Right hindlimb (tissue), 1 donor: ENCODE measurements at places on chromosomes 4 and X.
A peak's percentile ranks its signal among the peaks of the same experiment; 100 is the strongest.

DNA sequence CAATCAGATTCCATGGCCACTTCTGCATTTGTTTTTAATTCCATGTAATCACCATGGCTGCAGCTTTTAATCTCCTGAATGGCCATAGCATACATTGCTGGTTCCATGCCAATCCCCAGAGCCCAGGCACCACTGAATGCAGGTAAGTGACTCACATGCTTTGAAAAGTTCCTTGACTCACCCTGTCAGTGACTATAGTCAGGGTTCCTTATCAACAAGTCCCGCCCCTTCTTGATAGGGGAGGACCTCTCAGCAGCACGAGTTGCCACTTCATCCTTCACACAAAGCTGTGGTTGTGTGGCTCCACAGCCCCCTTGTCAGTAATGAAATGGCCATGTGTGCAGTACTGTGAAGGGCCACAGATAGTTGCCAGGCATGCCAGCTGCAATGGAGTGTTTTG is 516.6 kb downstream of the PPARGC1A start:
- DNase-seq, result no peak

DNA sequence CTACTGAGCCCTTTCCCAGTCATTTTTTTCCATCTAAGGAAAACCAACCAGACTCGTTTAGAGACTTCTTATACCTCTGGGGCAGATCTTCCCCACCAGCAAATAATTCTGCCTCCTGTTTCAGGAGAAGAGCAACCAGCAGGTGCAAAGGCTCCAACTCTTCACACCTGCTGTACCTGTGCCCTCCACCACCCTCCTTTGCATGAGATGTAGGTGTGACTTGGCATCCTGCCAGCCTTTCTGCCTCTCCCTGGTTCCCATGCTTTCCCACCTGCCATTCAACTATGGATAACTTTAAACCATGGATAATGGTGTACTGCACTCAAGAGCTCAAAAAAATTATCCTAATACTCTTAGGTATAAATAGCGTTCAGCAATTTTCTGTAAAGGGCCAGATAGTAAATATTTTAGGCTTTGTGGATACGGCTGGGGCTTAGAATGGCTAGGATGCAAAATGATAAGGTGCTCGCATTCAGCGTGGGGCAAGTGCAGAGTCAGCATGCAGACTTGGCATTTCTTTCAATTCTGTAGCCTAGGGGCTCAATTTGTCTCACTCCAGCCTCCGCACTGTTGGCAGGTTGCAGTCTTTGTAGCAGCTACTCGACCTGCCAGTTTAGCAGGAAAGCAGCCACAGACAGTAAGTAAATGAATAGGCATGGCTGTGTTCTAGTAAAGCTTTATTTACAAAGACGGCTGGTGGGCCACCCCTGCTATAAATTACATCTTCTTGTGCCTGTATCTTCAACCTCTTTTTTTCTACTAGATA is 79.8 kb downstream of the HCCS start:
- no peak for DNase-seq

- no peak for DNase-seq
Observed at GRCh38 chrX:130108647-130109428, 1.5 kb downstream of the ELF4 start.

GRCh38 chr4:182023469-182023868 is 219.7 kb upstream of the TENM3 start:
- no peak for DNase-seq

DNA sequence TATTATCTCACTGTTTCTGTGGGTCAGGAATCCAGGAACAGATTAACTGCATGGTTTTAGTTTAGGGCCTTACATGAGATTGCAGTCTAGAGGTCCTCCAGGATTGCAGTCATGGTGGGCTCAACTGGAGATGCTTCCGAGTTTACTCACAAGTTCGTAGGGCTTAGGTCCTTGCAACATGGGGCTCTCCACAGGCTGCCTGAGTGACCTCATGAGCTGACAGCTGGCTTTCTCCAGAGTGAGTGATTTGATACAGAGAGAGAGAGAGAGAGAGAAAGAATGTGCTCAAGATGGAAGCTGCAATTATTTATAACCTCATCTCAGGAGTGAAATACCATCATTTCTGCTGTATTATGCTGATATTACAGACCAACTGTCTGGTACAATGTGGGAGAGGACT is 168.9 kb downstream of the GPAT3 start:
- no peak for DNase-seq

DNA sequence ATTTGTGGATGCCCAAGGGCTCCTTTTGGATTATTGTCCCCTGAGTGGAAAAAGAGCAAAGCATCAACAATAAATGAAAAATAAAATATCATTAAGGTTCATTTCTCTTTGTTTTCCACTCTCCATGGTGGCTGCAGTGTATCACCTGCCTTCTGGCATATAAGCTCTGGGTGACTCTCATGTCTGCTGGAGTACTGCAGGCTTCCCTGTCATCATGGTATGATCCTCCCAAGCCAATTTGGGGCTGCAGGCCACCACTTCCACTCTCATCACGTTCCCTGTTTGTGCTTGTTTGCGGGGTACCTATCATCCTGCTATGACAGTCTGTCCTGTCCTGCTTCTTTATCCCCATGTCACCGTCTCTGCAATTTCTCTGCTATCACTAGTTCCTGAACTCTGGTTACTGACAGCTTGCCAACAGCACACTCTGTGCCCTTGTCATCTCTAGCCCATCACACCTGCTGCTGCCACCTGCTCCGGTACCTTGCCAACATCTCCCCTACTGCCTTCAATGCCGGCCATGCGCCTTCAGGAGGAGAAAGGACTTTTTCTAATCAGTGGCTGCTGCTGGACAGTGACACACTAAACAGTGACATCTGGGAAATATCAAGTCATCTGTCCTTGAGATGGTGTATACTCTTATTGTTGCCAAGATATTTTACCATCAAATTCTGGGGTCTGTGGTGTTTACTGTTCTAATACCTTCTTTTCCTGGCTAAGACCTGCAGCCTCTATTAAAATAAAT is 23.0 kb upstream of the FGF5 start:
- no peak for DNase-seq

DNA sequence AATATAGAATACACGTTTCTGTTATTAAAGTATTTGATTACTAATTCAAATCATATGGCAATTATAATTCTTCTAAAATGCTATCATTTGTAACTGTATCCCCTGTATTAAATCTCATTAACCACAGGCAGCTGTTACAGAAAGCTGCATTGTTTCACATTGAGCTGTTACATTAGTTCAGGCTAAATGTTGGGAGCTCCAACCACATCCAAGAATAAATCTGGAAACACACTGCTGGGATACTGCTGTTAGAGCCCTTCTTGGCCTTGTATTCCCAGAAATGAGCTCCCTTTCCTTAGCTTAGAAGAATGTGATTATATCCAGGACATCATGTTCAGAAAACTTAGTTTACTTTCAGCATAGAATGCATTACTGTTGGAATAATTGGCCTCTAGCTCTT is 48.2 kb downstream of the GUCY1B1 start:
- DNase-seq, result peak; percentile 25

DNA sequence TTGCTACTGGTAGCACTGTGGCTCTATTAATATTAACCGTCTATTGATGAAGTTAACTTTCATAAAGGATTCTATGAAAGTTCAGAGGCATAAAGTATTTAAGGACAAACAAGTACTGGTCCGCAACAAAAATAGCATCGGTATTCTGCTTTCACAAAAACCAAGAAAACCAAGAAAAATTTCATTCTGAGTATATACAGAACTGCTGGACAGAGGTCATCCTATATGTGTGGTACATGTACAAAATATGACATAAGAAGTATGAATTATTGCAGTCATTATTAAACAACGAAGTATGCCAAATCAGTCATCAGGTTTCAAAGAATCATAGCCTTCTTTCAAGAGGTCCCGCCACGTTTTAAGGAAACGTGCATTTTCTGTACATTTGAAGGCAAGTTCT is 2.4 kb downstream of the C4orf46 start:
- no peak for DNase-seq

- peak; percentile 32 for DNase-seq
Observed at GRCh38 chr4:124459941-124460310, 252.6 kb downstream of the ANKRD50 start.

- no peak for DNase-seq
Observed at GRCh38 chrX:151981129-151981528, 6.7 kb upstream of the GABRE start.

DNA sequence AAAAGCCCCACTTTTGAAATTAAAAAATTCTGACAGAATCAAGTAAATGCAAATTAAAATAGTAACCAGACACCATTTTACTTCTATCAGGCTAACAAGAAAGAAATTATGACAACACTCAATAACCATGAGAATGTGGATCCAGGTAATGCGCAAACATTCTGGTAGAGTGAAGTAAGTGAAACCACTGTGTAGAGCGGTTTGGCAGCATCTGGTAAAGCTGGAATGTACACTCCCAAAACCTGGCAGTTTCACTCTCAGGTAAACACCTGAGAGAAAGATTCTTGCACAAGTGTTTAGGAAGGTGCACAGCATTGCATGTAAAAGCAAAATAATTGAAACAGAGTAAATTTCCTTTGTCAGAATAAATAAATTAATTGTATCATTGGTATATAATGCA is 81.8 kb downstream of the TRIML1 start:
- no peak for DNase-seq

DNA sequence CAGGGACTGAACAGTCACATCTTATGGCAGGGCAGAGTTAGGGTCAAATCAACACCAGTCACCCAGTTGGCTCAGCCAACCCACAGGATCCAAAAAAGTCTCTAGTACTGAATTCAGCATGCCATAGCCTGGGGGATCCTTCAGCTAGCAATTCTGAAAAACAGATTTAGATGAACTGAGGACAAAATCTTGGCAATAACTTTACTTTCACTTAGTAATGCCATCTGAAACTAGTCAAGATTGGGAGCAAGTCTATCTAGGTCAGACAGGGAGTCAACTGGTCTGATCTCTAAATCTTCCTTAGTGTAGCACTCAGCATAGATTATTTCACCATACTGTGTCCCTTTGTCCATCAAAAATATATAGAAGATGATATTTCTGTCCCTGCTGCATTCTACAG is 76.0 kb downstream of the HHIP start:
- no peak for DNase-seq

DNA sequence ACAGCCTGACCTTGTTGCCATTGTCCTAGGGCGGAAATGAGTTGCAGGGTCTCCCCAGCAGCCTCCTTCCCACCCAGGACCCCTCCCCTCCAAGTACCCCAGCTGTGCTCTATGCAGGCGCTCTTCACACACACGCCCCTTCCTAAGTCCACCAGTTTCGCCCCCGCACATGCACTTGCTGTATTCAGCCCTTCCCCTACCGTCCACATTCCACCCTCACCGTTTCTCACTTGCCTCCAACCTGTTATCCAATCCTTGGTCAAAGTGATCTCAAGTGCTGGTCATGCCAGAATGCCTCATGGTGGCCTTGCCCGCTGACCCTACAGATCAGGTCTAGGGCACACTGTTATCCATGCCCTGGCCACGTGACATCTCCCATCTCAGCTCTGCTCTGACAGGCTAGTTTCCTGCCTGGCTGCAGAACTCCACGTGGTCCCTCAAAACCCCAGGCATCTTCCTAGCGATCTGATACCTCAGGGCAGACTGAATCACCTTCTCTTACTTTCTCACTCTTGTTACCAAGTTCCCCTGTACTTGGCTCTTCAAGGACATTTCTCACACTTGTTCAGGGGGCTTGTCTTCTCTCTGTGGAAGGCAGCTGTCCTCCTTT is 39.7 kb downstream of the NSG1 start:
- DNase-seq, result no peak

GRCh38 chr4:9903317-9903716 is 118.0 kb downstream of the SLC2A9 start:
- DNase-seq, result no peak

DNA sequence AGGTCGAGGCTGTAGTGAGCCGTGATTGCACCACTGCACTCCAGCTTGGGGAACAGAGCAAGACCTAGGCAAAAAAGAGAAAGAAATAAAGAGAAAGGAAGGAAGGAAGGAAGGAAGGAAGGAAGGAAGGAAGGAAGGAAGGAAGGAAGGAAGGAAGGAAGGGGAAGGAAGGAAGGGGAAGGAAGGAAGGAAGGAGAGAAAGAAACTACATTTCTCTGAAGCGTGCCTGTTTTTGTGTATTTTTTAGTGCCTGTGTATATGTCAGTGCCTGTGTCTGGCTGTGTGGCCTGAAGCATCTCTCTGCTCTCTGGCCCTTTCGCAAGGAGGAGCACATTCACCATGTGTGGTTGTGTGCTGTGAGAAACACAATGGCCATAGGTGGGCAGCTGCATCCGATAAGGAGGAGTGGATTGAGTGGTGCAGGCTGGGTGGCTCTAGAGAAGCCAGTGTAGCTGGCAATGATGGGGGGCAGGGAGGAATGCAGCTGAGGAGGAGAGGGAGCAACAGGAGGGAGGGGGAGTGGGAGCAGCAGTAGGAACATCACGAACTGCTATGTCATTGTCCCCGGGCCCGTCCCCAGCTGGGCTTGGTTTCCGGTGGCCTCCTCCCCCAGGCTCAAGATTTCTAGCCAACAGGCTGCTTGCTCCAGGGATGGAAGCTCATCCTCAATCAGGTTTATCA is 11.4 kb downstream of the SYN1 start:
- no peak for DNase-seq

- DNase-seq, result peak; percentile 42
Observed at GRCh38 chrX:147847999-147848398, 63.7 kb upstream of the FMR1 start.

DNA sequence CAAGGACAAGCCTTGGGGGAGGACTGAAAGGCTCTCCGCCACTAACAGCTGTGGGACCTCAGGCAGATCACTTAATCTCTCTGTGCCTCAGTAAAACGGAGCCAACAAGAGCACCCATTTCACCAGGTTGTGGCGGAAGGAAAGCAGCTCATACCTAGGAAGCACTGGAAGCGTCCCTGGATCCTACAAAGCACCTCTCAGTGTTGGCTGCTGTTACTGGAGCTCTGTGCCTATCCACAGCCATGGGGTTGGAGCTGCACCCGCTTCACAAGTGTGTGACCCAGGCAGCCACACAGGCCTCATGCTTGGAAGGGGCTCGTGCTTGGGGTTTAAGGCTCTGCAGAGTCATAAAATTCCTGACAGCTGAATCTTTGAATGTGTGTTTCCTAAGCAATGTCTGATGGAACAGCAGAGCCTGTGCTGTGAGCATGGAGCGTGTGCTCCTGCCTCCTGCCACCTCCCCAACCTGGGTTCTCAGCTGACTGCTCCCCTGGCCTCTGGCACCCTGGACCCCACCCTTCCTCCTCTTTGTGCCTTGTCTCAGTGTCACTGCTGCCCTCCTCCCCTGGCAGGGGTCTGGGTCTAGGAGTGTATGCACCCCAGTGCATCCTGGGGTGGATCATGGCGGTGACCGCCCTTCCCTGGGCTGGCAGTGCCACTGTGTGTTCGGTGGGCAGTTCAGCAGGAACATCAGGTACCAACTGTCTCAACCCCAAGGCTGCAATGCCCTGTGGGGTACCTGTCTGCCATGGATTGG is 14.4 kb upstream of the MAN2B2 start:
- DNase-seq, result no peak

GRCh38 chr4:41866799-41867677 is 68.2 kb upstream of the TMEM33 start:
- no peak for DNase-seq

DNA sequence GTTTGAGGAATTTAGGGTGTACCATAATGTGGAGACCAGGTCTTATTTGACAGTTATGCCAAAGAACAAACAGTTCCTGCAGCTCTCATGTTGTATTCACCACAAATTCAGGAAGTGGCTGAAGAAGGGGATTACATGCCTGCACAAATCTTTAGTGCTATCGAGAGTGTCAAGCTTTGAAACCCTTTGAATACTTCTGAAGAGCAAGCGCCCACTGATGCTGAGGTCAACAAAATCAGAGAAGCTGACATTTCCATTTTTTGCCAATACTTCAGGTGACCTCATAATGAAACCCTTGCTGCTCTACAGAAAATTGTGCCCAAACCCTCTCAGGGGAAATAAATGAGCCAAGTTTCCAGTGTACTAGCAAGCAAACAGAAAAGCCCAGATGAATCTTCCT is 28.4 kb downstream of the PAK3 start:
- no peak for DNase-seq

GRCh38 chrX:124619710-124620109 is 273.3 kb downstream of the SH2D1A start:
- DNase-seq, result no peak
